ENCODE measurements at places on chromosomes 12 and 14. TPM values are rescaled to one million over a fixed set of nuclear protein-coding genes. Genes with fewer than 3 reads are reported as not detected.
A peak's percentile ranks its signal among the peaks of the same experiment; 100 is the strongest.

DNA sequence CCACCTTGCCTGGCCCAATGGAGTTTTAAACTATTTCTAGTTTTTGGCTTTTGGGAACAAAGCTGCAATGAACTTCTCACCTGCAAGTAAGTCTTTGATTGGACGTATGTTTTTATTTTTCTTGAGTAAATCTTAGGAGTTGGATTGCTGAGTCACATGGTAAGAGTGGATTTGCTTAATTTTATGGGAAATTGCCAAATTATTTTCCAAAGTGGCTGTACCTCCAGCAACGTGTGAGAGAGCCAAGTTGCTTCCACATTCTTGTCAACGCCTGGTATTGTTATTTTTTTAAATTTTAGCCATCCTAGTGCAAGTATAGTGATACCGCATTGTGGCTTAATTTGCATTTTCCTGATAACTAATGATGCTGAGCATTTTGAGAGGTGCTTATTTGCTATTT lies 136.6 kb downstream of the LMNTD1 start:
- DNase-seq: no peak

The CLEC2A gene
- not detected for total RNA-seq

The SUDS3 gene
- total RNA-seq: 32.4 TPM

The SERPINA12 gene
- not detected for total RNA-seq

DNA sequence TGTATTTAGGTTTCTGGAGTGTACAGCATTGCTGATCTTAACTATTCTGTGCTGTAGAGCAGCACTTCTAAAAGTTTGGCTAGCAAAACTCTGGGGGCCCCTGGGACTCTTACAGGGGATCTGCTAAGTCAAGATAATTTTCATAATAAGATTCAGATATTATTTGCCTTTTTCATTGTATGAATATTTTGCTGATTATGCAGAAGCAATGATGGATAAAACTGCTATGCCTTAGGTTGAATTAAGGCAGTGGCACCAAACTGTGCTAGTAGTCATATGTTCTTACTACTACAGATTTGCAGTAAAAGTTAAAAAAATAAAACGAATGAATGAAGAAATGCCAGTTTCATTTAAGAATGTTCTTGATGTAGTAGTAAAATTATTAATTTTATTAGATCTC lies 160.1 kb downstream of the PDZRN4 start:
- no peak for DNase-seq

- DNase-seq: no peak
These were observed 13.8 kb upstream of the DGLUCY start for GRCh38 chr14:91100102-91100501.

GRCh38 chr12:127558361-127558760 lies 708.6 kb upstream of the TMEM132C start:
- DNase-seq: no peak

GRCh38 chr12:105738051-105738450 lies 400.7 kb downstream of the NUAK1 start:
- DNase-seq: peak; percentile 84

DNA sequence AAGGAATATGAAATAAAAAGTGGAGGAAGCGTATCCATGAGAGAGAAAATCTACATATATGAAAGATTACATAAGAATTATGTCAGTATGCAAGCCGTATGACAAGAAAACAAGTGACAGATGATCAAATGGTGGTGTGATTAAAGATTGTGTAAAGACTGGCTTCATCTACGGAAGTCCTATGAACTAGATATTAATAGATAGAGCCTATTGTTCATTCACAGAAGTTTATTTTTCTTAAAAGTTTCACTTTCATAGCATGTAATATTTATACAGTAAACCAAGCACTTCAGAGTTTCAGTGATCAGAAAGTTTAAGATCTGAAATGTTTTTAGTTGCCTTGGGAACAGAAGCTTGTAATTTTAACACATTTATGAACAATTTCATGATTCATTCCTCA lies 84.5 kb downstream of the VRK1 start:
- no peak for DNase-seq

GRCh38 chr14:55697414-55697861 lies 117.4 kb downstream of the KTN1 start:
- DNase-seq: no peak

The ADGRD1 gene
- total RNA-seq: 97.6 TPM

The EIF5 gene
- 218 TPM for total RNA-seq

The KCNC2 gene
- total RNA-seq: not detected

DNA sequence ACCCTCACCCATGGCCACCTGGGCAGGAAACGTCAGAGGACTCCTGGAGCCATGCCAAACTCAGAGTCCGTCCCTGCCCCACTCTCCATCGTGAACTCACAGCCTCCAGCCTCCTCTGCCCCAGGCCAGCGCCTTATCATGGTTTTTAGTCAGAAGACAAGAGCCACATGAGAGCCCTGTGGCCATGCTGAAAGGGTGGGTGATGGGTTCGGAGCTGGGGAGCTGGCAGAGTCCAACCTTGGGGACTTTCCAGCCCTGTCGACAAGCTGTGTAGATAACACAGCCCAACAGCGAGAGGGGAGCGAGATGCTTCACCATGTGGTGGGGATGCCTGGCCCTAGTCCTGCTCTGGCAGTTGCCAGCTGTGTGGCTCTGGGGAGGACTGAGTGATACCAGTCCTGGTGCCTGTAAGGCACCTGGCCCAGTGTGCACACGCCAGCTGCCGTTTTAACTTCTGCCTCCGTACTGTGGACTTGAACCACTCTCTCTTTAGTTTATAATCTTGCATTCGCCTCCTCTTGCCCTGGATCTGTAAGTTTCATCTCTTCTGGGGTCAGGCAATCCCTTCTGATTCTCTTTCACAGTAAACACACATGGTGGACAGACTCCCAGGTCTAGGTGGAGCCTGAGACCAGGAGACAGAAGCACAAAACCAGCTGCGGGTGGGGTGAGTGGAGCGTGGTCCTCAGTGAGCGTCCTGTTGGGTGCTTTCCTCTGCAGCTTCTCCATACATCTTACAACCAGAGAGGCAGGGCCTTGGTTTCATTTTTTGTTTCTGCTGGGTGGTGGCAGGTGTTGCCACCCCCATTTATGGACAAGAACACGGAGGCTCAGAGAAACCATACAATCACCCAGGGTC lies 55.3 kb downstream of the RIN3 start:
- no peak for DNase-seq

GRCh38 chr12:66206141-66206540 lies 17.1 kb downstream of the IRAK3 start:
- no peak for DNase-seq

DNA sequence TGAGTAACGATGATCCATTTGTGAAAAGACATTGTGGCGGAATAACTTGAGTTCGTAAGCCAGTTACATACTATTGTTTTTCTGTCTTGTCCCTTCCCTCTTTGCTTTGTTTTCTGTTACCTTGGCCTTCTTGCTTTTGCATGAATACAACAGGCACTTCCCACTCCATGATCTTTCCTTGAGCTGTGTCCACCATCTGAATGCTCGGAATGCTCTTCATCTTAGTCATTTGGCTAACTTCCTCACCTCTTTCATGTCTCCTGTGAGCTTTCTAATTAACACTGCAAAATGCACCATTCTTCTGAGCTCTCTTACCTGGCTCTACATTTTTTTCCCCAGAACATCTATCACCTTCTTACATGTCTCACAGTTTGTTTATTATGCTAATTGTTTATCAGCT lies 10.0 kb downstream of the KNTC1 start:
- no peak for DNase-seq

GRCh38 chr12:39319180-39319579 lies 123.7 kb downstream of the KIF21A start:
- no peak for DNase-seq

DNA sequence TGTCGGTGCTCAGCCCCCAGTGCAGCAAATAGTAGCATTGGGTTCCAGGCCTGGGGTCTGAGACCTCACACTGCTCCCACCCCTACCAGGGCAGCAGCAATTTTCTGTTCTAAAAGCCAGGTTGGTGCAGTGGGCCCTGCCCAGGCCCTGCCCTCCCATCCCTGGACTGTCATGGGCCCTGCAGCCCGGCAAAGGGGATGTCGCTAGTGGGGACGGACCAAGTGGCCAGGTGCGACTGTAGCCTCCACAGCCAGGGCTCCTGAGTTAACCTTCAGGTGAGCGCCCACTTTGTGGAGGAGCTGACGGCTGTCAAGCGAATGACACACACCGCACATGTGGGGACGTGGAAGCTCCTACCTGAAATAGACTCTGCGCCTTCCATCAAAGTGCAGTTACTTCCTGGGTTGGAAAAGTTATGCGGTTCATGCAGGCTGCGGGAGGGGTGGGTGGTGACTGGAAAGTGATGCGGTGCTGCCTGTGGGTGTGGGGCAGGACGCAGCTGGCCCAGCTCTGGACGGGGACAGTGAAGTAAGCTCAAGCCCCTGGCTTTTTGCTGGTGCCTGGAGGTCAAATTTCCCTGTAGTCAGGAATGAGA lies 1.5 kb downstream of the INF2 start:
- DNase-seq: no peak

- DNase-seq: peak; percentile 96
These were observed at the start of gene COX6A1 for GRCh38 chr12:120437735-120438494. COX6A1 (plus strand) TSS chr12:120438113; CDS start chr12:120438127, 14 bp downstream.

GRCh38 chr12:124452576-124453331 lies 114.7 kb downstream of the NCOR2 start:
- no peak for DNase-seq

GRCh38 chr12:79844693-79845092 lies 90.2 kb downstream of the PPP1R12A start:
- no peak for DNase-seq

The A2ML1 gene
- total RNA-seq: 0.06 TPM

DNA sequence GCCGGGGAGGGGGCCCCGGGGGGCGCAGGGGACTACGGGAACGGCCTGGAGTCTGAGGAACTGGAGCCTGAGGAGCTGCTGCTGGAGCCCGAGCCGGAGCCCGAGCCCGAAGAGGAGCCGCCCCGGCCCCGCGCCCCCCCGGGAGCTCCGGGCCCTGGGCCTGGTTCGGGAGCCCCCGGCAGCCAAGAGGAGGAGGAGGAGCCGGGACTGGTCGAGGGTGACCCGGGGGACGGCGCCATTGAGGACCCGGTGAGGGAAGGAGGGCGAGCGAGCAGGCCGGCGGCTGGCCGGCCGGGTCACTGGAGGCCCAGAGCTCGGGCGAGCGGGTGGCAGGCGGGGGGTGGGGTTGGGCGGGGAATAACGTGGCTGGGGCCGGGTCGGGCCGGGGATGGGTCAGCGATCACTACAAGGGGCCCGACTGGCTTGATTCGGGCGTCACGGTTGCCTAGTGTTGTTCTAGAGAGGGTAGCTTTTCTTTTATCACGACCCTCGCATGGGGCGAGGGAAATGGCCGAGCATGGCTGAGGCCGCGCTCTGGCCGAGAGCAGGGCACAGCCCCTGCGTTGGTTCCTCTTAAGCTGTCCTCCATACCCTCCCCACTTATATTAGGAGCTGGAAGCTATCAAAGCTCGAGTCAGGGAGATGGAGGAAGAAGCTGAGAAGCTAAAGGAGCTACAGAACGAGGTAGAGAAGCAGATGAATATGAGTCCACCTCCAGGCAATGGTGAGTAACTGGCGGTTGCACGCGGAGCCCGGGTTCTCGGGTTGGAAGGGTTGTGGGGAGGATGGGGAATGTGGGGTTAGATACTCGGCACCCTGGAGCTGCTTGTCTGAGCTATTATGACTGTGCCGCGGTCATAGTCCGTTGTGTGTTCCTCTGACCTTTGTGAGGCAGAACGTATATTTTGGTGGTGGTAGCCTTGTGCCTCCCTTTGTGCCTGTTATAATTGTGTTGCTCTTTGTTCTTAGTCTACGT lies 603 bp downstream of the PABPN1 start:
- DNase-seq: peak; percentile 72

The OR10G2 gene
- not detected for total RNA-seq

GRCh38 chr14:34699873-34700621 lies 14.3 kb downstream of the CFL2 start:
- no peak for DNase-seq

- DNase-seq: no peak
These were observed 7.7 kb downstream of the THAP2 start for GRCh38 chr12:71671816-71672215.

The BMP4 gene
- total RNA-seq: 7.8 TPM

The ANGEL1 gene
- total RNA-seq: 17.1 TPM

DNA sequence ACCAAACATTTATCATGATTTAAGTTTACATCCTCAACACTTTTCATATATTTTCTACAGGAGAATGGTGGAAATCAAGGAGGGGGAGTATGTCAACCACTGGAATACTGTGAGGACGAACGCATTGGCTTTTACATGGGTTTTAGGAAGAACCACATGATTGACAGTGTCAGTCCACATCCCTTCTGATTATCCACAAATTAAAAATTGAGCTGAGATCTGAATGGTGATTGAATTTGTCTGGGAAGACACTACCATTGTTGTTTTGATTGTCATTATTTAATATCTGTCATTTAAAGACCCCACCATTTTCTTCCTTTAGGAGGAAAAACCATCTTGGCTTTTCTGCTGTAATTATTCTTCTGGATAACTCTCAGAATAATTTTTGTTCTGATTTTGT lies 31.3 kb upstream of the KLRF1 start:
- DNase-seq: no peak

- DNase-seq: no peak
These were observed 35.9 kb downstream of the CD9 start for GRCh38 chr12:6235906-6236640.

The IAPP gene
- not detected for total RNA-seq

- DNase-seq: no peak
These were observed 18.5 kb downstream of the ATL1 start for GRCh38 chr14:50578433-50578832.

GRCh38 chr12:81859521-81859920 lies 100.4 kb upstream of the PPFIA2 start:
- no peak for DNase-seq

The GLS2 gene
- total RNA-seq: 1.5 TPM
